HCT116 (cell line): ENCODE measurements at places on chromosomes 16 and 17. TPM values are rescaled to one million over a fixed set of nuclear protein-coding genes. Genes with fewer than 3 reads are reported as not detected.

Gene SDR42E1
- 17.4 TPM for total RNA-seq

GRCh38 chr16:13110124-13110796 lies 208.9 kb downstream of the SHISA9 start:
- no peak overlapping the region for H3K4me3 ChIP-seq
- no peaks in the 10 kb centered on the region for H3K4me1 ChIP-seq
- no peaks in the 10 kb centered on the region for H3K36me3 ChIP-seq
- no peak for DNase-seq

GRCh38 chr16:10123141-10123540 lies 59.1 kb downstream of the GRIN2A start:
- peaks cover 51% of the 10 kb centered on the region for H3K27me3 ChIP-seq
- H3K4me1 ChIP-seq, result no peaks in the 10 kb centered on the region
- no peak overlapping the region for H3K27ac ChIP-seq

Gene TMEM220
- not detected for total RNA-seq

Gene NIP7
- 62.8 TPM for total RNA-seq

- H3K4me3 ChIP-seq, result no peak overlapping the region
- H3K36me3 ChIP-seq, result no peaks in the 10 kb centered on the region; the same call in 1 of the 2 replicates
- no peaks in the 10 kb centered on the region for H3K4me1 ChIP-seq
Observed at GRCh38 chr17:82836823-82837357, 2.9 kb downstream of the ZNF750 start.

GRCh38 chr17:79842656-79843473 lies 3.6 kb upstream of the CBX4 start:
- DNase-seq, result no peak
- H3K27ac ChIP-seq, result no peak overlapping the region
- H3K27me3 ChIP-seq, result no peaks in the 10 kb centered on the region
- peaks cover 23% of the 10 kb centered on the region for H3K4me1 ChIP-seq

DNA sequence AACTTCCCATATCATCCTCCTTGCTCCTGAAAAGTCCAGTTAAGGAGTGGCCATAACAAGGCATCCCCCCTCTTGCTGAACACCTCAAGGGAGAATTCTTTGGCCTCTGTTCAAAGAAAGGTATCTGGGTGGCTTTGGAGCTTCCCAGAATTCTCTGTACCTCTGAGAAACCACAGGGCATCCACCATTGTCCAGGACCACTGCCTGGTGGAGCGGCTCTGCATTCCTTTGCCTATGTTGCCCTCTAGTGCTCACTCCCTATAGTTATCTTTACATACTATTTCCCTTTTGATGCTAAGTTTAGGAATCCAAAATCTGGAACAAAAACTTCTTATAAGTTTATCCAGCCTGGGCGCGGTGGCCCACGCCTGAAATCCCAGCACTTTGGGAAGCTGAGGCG lies 30.3 kb downstream of the CHD9NB start:
- no peak overlapping the region for H3K27ac ChIP-seq
- H3K4me3 ChIP-seq, result no peak overlapping the region
- no peaks in the 10 kb centered on the region for H3K4me1 ChIP-seq
- DNase-seq, result peak; percentile 41
- H3K36me3 ChIP-seq, result no peaks in the 10 kb centered on the region
- H3K27me3 ChIP-seq, result no peaks in the 10 kb centered on the region

DNA sequence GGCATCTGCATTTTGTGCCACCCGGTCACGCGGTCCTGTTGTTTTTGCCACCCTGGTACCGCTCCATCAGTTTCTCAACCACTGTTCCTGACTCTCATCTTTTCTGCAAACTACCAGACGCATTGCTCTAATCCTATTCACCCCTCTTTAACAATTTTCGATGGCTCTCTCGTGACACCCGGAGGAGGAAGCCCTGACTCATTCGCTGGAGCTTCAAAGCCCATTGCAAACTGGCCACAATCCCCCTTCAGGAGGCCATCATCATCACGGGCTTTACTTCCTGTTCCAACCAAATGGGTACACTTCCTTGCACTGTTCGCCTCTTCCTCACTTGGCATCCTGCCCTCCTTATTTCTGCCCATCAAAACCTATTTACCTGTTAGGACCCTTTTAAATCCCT lies 155.3 kb downstream of the RGS9 start:
- H3K4me1 ChIP-seq, result peaks cover 4% of the 10 kb centered on the region; the same call in 1 of the 2 replicates
- no peak overlapping the region for H3K4me3 ChIP-seq
- no peak for DNase-seq
- no peaks in the 10 kb centered on the region for H3K27me3 ChIP-seq
- no peak overlapping the region for H3K27ac ChIP-seq

DNA sequence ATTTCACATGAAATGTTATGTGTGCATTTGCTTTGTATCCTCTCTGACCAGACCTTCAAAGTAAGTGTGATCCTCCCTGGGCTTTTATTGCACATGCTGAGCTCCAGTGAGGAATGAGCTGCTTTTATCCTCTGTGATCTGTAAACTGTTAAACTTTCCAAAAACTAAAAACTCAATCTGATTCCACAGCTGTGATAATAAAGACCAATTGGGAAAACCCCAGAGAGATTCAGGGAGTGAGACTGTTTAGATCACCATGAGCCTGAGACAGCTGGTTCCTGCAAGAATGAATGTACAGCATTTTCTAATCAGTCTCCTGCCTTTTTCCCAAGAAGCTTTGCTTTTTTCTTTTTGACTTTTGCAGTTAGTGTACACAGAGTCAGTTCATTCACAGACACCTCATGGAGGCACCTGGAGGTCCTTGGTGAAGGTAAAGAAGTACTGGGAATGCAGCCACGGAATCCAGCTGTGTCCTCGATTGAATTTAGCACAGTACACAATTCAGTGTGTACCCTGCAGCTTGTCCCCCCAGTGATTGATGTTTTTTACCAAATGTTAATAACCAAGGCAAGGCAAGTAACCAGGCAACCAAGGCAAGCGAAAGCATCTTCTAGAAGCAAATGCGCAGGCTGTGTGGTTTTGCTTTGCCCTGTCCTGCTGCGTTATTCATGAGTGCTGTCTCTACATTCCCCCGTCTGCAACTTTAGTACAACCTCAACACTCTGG lies 182.6 kb downstream of the LGALS9B start:
- no peaks in the 10 kb centered on the region for H3K36me3 ChIP-seq
- no peak for DNase-seq
- no peaks in the 10 kb centered on the region for H3K4me1 ChIP-seq
- H3K27me3 ChIP-seq, result no peaks in the 10 kb centered on the region

Gene GPR179
- total RNA-seq, result 0.17 TPM

Gene ABHD15
- total RNA-seq, result 8.2 TPM
